Stimulated activated CD8-positive, alpha-beta memory T cell treated with anti-CD3 and anti-CD28 coated beads, Interleukin-7, amount 100 ng/mL, for 24 hours (primary cell): ENCODE measurements at places on chromosomes 5 and 9.
A peak's percentile ranks its signal among the peaks of the same experiment; 100 is the strongest.

DNA sequence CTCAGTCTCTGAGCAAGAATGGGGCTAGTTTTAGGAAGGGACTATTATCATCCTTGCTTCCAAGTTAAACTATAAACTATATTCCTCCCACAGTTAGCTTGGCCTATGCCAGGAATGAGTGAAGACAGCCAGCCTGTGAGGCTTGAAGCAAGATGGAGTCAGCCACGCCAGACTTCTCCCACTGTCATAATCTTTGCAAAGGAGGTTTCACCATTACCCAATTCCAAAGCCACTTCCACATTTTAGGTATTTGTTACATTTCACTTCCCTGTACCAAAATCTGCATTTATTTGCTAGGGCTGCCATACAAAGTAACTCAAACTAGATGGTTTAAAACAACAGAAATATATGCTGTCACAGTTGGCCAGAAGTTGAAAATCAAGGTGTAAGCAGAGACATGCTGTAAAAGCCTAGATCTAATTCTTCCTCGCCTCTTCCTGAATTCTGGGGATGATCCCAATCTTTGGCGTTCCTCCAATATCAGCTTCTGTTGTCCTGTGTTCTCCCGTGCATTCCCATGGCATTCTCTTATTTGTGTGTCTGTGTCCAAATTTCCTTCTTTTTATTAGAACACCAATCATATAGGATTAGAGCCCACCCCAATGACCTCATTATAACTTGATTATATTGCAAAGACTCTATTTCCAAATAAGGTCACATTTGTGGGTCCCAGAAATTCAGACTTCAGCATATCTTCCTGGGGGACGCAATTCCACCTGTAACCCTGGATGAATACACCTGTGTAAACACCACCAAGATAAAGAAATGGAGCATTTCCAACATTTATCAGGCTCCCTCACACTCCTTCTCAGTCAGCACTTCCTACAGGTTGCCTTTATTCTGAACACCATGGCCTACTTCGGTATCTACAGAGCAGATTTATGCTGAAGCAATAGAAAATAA is 126.8 kb downstream of the GCNT1 start:
- DNase-seq, result no peak

DNA sequence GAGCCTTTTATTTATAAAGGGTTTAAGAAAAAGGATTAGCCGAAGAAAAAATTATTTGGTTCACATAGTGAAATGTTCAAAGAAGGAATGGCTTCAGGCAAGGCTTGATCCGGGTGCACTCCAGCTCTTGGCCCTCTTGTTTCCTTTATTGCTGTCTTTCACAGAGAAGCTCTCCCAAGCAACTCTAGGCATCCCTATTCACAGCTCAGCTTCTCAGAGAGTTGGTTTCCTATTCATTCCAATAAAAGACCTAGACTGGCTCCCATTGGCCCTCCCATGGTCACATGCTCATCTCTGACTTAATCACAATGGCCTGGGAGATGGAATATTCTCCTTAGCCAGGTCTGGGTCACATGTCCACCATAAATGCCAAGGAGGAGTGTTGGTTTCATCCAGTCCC is 9.4 kb upstream of the FGFR4 start:
- DNase-seq, result no peak

DNA sequence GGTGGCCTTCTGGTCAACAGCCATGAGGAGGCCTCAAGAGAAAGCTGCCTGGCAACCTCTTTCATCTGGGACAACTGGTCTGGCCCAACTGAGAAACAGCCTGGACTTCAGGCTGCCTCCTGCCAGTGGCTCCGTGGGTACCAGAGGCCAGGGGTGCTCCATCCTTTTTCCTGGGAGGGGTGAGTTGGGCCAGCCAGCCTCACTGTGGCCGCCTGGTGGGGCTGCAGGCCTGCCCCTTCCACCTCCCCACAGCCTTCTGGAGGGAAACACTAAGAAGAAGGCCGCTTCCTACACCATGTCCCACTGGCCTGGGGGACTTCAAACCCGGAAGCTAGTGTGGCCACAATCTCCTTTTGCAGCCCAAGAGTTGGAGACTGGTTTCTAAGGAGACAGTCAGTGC is 13.8 kb upstream of the NKD2 start:
- DNase-seq, result no peak

GRCh38 chr5:11851416-11851815 is 52.8 kb downstream of the CTNND2 start:
- no peak for DNase-seq

GRCh38 chr5:56745864-56746263 is 69.5 kb upstream of the MAP3K1 start:
- DNase-seq, result no peak

- DNase-seq, result no peak
Observed at GRCh38 chr9:111603041-111603440, 3.6 kb upstream of the PTGR1 start.

GRCh38 chr5:175275097-175275496 is 168.9 kb downstream of the DRD1 start:
- DNase-seq, result no peak

DNA sequence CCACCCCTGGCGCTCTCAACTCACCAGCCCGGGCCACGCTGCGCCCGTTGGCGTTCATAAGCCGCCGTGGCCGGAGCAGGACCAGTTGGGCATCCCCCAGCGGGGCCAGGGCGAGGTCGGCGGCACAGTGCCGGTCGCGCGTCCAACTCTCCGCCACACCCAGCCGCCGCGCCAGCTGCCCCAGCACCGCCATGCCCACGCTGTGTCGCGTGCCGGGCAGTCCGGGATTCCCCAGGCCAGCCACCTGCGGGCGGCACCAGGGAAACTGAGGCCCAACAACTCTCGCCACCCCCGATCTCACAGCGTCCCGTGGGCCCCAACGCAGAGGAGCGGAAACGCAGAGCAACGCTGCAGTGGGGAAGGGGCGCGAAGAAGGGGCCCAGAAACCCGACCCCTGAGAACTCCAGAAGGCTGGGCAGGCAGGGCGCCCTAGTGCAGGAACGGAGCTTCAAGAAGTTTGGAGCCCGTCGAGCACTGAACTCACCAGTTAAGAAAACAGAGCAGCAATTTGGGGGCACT is 453 bp downstream of the PTRH1 start:
- no peak for DNase-seq

DNA sequence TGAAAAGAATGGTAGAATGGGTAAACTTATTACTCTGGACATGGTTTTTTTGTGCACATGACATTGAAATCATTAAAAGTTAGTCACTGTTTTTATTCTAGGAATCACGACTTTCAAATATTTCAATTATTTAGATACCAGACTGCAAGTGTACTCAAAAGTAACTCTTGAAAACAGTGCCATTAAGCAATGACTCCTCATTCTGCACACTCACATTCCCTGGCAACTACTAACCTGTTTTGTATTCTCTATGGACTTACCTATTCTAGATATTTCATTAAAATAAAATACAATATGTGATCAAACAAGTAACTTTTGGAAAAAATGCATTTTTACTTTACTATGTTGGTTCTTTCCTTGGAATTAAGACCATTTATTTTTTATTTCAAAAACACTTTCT is 607.0 kb downstream of the PDE4D start:
- no peak for DNase-seq

GRCh38 chr9:72377041-72377440 is 12.0 kb upstream of the ZFAND5 start:
- no peak for DNase-seq

GRCh38 chr9:129641750-129642585 is at the start of gene ASB6:
Gene ASB6 (minus strand): TSS chr9:129642151. CDS start chr9:129641999, 152 bp downstream.
- DNase-seq, result peak; percentile 97

GRCh38 chr9:107153336-107153735 is 129.7 kb upstream of the RAD23B start:
- no peak for DNase-seq

DNA sequence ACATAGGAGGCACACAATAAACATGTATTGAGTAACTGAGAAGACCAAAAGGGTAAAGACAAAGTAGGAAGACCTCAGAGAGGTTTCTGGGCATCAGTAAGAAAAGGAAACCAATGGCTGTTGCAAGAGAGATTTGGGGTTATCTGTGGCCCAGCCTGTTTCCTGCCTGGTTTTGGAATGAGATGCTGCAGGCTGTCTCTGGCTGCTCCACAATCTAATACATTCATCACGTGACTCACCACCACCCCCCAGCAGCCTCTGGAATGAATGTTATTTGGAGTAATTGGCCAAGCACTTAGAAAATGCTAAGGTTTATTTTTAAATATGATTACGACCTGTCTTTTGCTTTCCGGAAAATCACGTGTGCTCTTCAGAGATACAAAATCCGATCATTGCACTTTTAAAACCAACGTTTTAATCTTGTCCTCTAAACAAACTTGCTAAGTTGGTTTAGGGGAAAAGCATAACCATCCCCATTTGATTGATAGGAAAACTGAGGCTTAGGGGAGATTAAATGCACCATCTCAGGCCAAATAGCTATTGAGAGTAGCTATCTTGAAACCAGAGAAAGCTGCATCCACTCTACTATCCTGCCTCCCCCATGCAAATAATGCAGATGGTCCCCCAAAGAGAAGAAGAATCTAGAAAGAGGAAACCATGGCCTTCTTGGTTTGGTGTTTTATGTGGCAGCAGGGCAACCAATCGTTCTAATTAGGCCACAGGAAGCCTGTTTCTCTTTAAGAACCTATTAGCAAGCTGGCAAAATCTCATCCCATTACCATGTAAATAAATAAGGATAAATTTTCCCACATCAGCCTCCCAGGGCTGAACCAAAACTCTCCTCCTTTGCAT is 151.8 kb upstream of the ADRA1B start:
- DNase-seq, result no peak

GRCh38 chr9:105006514-105006913 is 78.6 kb upstream of the ABCA1 start:
- DNase-seq, result no peak

DNA sequence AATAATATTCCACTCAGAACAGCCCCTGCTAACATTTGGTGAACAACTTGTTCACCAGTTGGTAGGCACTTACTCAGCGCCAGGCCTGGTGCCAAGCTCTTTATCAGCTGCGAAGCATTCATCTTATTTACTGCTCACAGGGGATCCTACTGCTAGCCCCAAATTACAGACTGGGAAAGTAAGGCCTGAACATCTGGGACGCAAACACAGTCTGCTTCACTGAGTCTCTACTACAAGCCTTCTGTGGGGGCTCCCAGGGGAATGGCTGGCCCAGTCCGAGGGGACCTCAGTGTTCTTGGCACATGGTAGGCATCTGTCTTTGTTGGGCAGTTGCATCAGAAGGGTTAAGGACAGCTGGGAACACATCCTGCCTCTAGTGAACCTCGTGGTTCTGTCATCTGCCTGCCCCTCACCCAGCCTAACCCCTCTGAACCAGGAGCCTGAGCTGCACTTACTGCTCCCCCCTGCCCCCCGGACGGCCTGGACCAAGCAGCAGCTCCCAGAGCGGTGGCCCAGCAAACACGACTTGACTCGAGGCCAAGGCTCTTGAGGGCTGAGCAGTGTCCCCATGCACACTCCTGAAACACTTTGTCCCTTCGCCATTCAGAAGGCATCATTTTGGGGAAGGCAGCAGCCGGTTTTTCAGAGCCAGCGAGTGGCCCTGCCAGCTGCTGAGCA is at the start of gene PHYHD1:
Gene PHYHD1, plus strand, starts transcription at position 602 of the 678 bp plus-strand sequence. CDS start 1,342 bp downstream, outside the sequence.
- DNase-seq, result no peak

- DNase-seq, result no peak
Observed at GRCh38 chr5:59095480-59095879, 512.6 kb downstream of the RAB3C start.

GRCh38 chr5:112951124-112951702 is 25.4 kb upstream of the DCP2 start:
- no peak for DNase-seq

DNA sequence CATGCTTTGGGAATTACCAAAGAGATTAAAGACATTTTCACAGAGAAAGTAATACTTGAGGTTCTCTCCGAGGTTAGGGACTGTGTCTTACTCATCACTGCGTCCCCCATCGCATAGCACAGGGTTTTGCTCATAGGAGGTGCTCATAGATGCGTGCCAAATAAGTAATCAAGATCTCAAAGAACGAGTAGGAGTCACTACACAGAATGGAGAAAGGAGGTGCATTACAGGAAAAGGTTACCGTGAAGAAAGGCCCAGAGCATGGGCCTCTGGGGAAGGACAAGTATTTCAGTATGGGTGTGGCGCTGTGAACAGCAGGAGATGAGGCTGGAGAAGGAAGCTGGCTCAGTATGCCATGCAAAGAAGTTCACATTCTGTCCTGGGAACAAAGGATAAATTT is 182.4 kb downstream of the ACTL7B start:
- DNase-seq, result no peak

DNA sequence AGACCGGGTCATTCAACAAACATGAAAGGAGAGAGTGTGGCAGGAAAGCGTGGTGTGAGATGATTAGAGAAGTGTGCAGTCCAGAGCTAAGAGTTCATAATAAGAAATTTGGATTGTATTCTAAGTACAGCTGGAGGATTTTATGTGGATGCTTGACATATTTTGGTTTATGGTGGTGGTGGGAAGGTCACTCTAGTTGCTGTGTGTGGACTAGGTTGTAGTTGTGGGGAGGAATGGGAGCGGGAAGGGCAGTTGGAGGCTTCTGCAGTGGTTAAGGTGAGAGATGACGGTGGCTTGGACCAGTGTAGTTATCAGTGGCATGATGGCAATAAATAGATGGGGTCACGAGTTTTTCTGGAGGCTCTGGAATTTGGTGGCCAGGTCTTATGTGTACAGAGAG is 45.7 kb upstream of the GPR151 start:
- DNase-seq, result no peak

DNA sequence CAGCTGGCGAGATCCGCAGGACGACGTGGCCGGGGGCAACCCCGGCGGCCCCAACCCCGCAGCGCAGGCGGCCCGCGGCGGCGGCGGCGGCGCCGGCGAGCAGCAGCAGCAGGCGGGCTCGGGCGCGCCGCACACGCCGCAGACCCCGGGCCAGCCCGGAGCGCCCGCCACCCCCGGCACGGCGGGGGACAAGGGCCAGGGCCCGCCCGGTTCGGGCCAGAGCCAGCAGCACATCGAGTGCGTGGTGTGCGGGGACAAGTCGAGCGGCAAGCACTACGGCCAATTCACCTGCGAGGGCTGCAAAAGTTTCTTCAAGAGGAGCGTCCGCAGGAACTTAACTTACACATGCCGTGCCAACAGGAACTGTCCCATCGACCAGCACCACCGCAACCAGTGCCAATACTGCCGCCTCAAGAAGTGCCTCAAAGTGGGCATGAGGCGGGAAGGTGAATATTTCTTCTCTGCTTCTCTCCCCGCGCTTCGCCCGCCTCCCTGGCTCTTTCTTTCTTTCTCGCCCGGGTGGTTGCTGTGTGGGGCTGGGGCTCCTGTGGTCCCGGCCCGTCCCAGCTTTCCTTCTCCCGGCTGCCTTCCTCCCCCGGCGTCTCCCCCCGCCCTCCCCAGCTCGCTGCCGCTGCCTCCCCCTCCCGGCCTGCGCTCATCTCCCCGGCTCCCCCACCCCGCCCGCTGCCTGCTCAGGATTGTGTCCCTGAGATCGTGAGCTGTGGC is 2.2 kb downstream of the NR2F1 start:
- DNase-seq, result no peak

DNA sequence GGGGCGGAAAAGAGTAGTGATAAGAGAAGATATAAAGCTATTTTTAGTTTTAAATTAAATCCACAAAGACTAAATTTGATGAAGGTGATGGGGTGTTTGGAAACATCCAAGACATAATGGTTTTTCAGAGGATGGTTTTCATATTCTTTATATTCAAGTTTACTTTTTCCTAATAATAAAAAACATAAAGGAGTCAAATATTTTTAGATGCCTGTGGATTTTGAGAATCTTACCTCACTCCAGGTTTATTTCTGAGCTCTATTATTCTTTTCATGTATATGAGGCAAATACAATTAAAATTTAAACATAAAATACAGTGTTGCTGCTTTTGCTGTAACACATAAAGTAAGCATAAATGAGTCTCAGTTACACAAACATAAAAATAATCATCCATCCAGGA is 22.2 kb downstream of the MRPS30 start:
- DNase-seq, result no peak
